ENCODE measurements at places on chromosomes 3 and 15.

DNA sequence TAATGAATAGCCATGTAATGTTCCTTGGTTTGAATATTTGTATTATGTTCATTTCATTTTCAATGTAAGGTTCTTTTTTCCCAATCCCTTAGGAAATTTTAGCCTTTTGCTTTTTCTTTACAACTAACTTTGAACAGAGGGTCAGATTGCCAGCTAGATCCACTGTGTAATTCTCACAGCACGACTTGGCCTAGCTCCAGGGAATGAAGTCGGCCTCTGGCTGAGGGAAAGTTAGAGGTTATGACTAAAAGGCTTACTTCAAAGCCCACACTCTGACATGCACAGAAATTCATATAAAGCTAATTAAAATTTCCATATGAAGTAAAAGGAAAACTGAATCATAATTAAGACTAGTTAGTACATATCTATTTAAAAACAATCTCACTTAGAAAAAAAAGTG lies 38.7 kb downstream of the ROBO1 start:
- no peak for DNase-seq

- no peak for DNase-seq
These were observed 78.3 kb upstream of the LMCD1 start for GRCh38 chr3:8423307-8423706.

DNA sequence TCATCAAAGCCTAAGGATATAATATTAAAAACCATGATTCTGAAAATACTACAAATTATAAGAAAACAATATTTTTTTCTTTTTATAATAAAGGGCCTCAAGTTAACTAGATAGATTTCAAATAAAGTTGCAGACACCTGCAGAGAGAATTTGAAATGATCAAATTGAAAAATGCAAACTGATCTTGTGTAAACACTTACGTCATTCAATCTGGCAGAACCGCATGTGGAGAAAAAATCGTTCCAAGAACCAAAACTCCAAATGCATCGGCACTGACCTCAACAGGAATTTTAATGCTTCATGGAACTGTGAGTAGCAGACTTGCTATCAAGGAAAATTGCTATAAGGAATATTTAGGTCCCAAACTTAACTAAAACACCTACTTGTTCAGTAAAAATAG lies 17.2 kb downstream of the CPA3 start:
- no peak for DNase-seq

GRCh38 chr3:9946112-9947024 lies 5.8 kb downstream of the PRRT3 start:
- no peak for DNase-seq

Measured in GM13977 (cell line).